Renal cortical epithelial cell (primary cell): ENCODE measurements at places on chromosomes 7 and 10. TPM values are rescaled to one million over a fixed set of nuclear protein-coding genes. Genes with fewer than 3 reads are reported as not detected.

The PRF1 gene
- not detected in 2 replicates for total RNA-seq

The POLR2J gene
- total RNA-seq, result 12.0 and 17.4 TPM in 2 replicates

The IDI2 gene
- not detected in 2 replicates for total RNA-seq

GRCh38 chr10:43314626-43315495 is 48.0 kb upstream of the RASGEF1A start:
- no peak for DNase-seq

- peak; percentile 78 for DNase-seq
These were observed 122.8 kb downstream of the CUBN start for GRCh38 chr10:17006631-17007417.

GRCh38 chr7:4079956-4080355 is 602.1 kb upstream of the FOXK1 start:
- DNase-seq, result no peak

The PTPRZ1 gene
- not detected in 2 replicates for total RNA-seq

The CCDC7 gene
- total RNA-seq, result 3.5 and 14.5 TPM in 2 replicates

- DNase-seq, result no peak
These were observed 50.8 kb downstream of the GRB10 start for GRCh38 chr7:50731703-50732582.

- DNase-seq, result no peak
These were observed 44.0 kb upstream of the CTBP2 start for GRCh38 chr10:125204400-125204799.

GRCh38 chr10:36094096-36094495 is 452.0 kb upstream of the FZD8 start:
- DNase-seq, result no peak

DNA sequence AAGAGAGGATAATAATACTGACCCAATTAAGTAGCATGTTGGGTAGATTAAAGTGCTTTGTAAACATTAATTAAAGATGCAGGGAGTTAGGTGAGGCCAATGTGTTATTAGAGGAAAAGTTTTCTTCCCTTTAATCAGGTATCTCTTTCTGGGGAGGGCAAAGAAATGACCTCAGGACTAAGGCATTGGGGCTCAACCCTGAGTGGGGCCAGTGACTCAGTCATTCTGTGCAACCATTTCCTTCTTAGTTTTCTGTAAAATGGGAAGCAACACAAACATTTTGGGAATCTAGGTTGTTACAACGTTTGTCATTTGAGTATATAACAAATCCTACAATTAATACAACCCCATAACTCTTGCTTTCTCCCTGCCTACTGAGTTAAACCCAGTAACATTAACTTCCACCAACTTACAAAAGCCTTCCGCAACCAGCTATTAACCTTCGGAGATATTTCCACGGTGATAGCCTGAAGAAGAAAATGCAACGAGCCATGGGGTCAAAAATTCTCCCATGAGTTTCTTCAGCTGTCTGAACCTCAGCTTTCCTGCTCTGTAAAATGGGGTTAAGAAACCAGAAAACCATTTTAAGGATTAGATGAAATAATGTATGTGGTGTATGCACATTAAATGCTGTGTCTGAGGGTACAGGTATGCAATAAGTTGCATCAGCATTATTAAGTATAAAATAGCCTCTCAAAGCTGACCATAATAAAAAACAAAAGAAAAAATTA is 965 bp upstream of the PROSER2 start:
- no peak for DNase-seq

- DNase-seq, result peak; percentile 13
These were observed 218.4 kb downstream of the GRM8 start for GRCh38 chr7:127034186-127034806.

The PDGFA gene
- 33.5 and 54.3 TPM in 2 replicates for total RNA-seq

DNA sequence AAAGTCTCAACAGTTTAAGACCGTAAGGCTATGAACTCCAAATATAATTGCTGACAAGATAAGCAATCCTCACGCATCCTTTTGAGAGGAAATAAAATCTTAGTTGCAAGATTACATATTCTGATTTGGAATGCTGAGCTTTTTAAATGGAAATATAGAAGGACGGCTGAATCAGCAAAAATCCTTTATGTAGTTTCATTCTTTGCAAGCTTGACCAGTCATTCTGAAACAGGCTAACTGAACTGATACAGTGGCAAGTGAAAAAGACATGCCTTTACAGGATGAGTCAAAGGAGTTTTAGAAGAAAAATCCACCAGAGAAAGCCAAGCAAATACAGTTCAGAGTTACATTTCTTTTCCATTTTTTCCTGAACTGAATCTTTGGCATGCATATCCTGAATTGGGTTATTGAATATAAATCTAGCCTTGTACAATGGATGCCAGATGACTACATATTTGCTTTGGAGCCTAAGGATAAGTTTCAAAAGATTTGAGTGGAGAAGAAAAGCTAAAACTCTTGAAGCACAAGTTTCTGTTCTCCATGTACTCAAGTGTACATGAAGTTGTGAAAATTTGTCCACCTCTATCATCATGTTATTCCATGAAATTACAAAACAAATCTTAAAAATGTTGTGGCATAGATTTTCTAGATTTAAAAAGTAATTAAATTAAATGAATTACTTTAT is 4.4 kb downstream of the VIM start:
- DNase-seq, result no peak

DNA sequence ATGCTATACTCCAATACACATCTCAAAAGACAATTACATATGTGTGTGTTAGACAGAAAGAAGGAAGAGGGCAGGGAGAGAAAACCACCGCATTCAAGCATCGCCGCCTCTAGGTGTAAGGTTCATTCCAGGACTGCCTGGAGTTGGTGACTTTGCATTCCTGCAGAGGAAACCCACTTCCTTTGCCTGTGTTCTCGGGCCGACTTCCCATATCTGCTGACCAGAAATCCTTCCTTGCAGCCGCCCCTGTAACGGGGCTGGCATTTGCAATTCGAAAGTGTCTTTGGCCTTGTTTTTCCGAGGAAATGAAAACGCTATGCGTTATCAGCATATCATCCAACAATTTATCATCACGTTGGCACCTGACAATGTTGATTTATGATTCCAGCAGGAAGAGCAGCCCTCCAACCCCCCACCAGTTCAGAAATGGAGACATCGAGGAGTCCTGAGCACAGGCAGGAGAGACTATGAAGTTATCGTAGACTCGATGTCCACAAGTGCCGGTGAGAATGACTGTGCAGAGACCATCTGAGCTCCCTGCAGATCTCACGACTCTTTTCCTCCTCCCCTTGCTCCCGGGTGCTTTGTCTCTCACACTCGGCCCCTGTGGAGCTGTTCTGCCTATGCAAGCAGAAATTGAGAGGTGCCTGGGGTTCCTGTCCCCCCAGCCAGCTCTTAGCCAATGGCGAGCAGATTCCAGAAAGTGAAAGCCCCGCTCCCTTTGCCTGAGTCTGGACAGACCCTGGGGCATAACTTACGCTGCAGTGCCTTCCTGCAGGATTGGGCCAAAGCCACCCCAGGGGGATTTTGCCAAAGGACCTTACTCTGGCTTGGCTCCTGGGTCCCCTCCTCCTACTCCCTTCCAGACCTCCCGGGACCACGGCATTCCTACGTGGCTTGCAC is 68.9 kb upstream of the FOXK1 start:
- DNase-seq, result peak; percentile 58

DNA sequence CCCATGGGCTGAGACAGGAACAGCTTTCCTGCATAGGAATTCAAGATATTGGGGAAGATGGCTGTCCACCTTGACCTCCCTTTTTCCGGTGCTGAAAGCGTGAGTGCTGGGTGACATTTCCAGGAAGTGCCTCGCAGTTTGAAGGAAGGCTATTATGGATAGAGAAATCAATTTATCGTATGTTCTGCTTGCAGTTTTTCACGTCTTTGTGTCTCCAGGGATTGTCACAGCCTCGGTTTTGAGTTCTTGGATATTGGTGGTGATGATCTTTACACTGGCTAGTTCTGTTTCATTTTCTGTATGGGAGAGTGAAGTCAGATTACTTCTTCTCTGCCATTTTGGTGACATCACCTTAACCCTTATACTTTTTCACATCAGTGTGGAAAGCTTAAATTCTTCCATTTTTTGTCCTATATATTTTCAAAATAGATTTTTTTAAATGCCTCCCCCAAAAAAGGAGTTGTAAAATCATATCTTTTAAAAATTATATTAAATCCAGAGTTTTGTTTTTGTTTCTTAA is 102.5 kb upstream of the APBB1IP start:
- no peak for DNase-seq

The HTRA1 gene
- 11.5 and 27.9 TPM in 2 replicates for total RNA-seq

GRCh38 chr7:100472854-100473499 is 6.0 kb downstream of the TSC22D4 start:
- DNase-seq, result no peak

The MINDY4 gene
- 3.3 and 8.8 TPM in 2 replicates for total RNA-seq

- DNase-seq, result peak; percentile 41
These were observed 86.0 kb upstream of the DIP2C start for GRCh38 chr10:775245-776075.

DNA sequence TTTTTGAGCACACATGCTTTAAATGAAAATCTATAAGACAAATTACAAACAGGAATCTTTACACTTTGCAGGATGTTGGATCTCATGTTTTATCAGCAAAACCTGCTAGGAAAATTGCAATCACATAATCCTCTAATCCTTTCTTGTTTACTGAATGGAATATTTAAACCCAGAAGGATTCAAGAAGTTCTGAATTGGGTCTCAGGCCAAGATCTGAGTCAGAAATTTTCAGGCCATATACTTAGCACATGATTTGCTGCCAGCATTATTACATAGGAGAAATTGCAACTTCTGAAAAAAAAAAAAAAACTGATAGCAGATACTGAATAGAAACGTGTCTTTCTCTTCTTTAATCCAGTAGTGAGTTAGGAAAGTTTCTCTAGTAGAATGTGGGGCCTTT is 1005.3 kb upstream of the POT1 start:
- DNase-seq, result no peak

- no peak for DNase-seq
These were observed 431.2 kb downstream of the SH2D4B start for GRCh38 chr10:80968903-80969302.

The ZNF716 gene
- not detected in 2 replicates for total RNA-seq

DNA sequence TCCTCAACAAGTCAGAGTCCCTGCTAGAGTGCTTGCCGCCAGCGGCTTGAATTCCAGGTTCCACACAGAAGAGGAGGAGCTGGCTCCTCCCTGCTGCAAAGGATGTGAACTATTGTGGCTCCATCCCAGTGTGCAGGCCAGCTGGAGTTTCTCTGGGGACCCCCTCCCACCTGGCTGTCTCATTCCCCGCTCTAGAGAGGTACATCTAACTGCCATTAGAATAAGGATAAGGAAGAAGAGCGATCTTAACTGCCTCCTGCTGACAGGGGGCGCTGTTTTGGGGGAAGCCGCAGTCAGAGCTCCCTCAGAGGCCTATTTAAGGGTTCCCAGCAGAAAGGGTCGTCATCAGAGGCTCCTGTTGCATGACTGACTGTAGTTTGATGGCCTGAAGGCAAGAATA is 40.8 kb upstream of the HECW1 start:
- no peak for DNase-seq

DNA sequence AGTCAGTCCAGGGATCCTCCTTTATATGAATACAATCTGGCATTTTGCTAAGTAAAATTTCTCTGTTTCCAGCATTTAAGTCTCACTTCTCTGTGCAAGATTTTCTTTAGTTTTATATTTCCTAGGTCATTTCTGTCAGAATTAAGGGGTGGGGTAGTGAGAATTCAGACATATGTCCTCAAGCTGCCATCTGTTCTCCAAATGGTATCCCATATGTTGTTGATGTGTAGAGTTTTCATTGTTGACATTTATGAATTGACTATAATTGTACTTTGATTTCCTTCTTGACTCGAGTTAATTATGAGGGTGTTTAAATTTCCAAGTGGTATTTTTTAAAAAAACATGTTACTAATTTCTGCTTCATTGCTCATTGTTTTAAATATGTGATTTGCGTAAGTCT is 148.8 kb downstream of the NPSR1 start:
- DNase-seq, result no peak

- DNase-seq, result no peak
These were observed 493.5 kb upstream of the GALNT17 start for GRCh38 chr7:70638158-70639107.

The TCAF1 gene
- 66.5 and 91.9 TPM in 2 replicates for total RNA-seq

- DNase-seq, result peak; percentile 15
These were observed 33.4 kb upstream of the AFAP1L2 start for GRCh38 chr10:114437473-114438292.

DNA sequence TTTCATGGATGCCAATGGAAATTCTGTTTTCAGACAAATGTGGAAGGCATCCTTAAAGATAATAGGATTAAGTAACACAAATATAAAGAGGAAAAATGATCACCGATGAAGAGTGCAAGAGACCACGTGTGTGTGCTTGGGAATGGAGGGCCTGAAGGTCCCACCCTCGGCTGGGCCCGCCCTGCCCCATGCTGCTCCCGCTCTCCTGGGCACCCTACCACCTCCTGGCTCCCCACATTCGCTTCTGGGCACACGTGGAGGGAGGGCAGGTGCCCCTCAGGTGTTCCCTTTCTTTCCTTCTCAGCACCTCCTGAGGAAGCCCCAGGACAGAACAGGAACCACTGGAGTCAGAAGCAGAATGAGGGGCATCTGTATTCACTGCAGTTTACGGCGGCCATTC is 367.6 kb downstream of the DNAJB6 start:
- DNase-seq, result no peak

- no peak for DNase-seq
These were observed 63.9 kb downstream of the STK17A start for GRCh38 chr7:43646603-43647338.

DNA sequence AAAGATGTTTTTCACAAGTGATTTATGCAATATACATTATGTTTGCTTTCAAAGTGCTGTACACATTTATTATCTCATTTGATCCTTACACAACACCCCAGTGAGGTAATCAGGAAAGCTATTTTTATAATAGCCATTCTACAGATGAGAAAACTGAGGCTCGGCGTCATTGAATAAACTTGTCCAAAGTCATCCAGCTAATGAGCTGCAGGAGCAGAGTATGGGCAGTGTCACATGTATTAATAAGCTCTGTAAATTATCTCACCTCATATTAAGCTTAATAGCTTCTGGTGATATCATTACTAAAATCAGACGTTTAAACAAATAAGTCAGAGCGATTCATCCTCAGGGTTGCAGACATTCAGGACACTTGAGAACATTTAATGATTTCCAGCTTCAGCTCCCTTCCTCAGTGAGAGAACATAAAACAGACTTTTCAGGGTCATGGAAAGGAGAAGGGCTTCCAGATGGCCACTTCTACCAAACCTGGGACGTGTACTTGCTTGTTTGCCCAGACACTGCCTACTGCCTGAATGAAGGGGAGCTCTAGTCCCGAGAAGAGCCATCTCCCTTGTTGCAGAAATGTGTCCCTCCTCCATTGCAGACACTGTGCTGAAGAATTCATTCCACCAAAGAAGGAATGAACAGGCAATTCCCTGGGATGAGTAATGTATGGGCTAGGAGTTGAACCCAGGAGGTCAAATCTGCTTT is 20.5 kb upstream of the FZD1 start:
- DNase-seq, result no peak

- DNase-seq, result no peak
These were observed 171.2 kb downstream of the ARHGAP21 start for GRCh38 chr10:24552346-24553016.

DNA sequence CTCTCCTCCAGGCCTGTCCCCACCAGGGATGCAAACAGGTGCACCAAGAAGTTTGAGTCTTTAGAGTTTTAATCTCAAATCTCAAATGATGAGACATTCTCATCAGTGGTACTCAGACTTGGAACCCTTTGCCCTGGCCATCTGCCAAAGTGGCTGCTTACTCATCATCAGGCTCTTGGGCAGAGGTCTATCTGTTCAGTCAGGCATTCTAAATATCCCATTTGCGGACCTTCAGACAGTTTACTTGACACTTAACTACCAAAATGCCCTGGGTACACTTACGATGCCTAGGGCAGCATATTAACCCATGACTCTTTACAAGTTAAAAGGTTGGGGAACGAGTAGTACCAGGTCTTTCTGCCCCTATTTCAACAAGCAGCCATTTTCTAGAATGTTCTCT is 61.2 kb upstream of the YAE1 start:
- DNase-seq, result peak; percentile 95
